ENCODE measurements at places on chromosomes 4 and X.
A peak's percentile ranks its signal among the peaks of the same experiment; 100 is the strongest.

DNA sequence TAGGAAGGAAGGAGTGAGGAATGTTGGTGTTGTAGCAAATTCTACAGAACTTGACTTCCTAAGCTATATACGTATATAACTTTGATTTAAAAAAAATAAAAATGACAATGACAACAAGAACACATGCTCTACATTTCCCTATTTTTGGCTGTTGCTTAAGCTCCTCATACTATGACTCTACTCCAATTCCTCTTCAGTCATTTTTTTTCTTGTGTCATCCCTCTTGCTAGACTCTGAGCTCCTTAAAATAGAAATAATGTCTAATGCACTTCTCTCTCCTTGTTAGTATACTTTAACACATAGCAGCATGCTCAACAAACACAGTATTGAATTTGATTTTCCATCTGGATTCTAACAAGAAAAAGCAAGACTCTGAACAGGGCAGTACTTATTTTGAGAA is 144.0 kb downstream of the HDX start:
- DNase-seq, result no peak

GRCh38 chrX:140503714-140504351 is 1.0 kb downstream of the SOX3 start:
- DNase-seq, result no peak

- no peak for DNase-seq
Observed at GRCh38 chr4:161411901-161412300, 751.9 kb downstream of the FSTL5 start.

GRCh38 chrX:154032653-154033052 is 13.0 kb upstream of the IRAK1 start:
- no peak for DNase-seq

DNA sequence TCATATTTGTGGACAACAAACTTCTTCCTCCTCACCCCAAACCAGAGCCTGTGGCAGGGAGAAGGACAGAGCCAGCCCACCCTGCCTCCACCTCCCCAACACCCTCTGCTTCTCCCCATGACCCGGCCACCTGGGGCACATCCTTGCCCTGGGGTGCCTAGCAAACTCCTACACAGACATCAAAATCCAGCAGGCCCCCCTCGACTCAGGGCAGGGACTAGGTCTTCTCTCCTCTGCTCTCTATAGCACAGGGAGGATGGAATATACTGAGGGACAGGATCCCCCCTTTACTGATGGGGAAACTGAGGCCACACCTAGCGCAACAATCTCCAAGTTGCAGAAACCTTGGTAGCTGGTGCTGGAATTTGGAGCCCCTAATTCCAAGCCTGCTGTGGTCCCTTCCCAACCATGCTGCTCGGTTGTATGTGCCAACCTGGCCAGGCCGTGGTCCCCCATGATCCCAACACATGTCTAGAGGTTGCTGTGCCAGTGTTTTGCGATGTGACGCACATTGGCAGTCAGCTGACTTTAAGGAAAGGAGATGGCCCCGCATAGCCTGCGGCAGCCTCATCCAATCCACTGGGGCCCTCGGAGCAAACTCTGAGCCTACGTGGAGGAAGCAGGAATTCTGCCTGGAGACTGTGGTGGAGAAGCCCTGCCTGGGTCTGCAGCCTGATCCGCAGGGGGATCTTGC is 53.9 kb upstream of the ADRA2C start:
- DNase-seq, result no peak

GRCh38 chr4:68445111-68445510 is 2.2 kb upstream of the TMPRSS11E start:
- DNase-seq, result no peak

DNA sequence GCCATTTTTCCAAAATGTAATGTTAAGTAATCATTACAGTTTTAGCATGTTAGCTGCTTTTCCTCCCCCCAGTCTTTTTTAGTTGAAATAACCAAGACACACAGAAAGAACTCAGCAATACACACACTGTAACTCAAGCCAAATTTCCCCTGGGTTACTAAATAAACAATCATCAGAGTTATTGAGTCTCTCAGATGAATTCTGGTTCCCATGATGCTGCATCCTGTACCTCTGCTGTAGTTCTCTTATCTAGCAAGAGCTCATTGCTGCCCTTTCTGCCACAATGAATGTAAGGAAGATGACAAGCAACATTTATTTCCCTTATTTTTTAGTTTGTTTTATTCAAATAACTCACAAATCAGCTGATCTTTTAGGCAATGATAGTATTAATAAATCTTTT is 185.1 kb downstream of the ARHGAP6 start:
- no peak for DNase-seq

DNA sequence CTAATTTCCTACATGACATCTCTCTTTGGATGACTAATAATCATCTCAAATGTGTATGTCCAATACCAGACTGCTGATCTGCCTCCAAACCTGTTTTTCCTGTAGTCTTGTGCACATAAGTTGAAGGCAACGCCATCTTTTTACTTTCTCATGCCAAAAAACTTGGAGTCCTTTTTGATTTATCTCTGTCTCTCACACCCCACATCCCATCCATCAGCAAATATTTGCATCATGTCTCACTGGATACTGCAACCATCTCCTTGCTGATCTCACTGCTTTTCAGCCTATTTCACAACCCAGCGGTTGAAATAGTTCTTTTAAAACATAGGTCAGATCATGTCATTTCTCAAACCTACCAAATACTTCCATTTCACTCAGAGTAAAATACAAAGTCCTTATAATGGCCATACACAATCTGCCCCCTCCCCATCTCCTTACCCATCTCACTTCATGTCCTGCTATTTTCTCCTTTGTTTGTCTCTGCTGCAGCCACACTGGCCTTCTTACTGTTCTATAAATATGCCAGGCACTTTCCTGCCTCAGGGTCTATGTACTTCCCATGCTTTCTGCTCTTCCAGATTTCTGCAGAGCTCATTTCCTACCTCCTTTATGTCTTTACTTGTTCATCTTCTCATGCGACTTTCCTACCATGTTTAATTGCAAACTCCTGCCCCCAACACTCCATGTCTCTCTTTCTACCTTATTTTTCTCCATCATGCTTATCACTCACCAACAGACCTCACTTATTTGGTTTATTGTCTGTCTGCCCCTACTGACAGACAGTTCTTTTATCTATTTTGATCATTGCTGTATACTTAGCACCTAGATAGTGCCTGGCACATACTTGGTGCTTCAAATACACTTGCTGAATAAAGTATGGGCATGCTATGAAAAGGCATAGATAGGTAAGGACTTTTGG is 98.8 kb downstream of the ANXA3 start:
- DNase-seq, result no peak

GRCh38 chrX:8679550-8679949 is 52.4 kb downstream of the ANOS1 start:
- no peak for DNase-seq

DNA sequence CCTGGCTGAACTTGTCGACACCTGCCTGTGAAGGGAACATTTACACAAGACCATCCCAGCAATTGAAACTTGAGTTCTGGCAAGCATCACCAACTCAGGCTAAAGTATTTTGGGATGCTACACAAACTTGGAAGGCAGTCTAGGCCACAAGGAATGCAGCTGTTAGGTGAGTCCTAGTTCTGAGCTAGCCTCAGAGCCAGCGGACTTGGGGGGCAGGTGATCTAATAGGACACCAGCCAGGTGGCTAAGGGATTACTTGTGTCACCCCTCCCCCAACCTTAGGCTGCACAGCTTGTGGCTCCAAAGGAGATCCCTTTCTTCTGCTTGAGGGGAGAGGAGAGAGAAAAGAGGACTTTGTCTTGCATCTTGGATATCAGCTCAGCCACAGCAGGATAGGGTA is 62.3 kb upstream of the DKK2 start:
- DNase-seq, result no peak

DNA sequence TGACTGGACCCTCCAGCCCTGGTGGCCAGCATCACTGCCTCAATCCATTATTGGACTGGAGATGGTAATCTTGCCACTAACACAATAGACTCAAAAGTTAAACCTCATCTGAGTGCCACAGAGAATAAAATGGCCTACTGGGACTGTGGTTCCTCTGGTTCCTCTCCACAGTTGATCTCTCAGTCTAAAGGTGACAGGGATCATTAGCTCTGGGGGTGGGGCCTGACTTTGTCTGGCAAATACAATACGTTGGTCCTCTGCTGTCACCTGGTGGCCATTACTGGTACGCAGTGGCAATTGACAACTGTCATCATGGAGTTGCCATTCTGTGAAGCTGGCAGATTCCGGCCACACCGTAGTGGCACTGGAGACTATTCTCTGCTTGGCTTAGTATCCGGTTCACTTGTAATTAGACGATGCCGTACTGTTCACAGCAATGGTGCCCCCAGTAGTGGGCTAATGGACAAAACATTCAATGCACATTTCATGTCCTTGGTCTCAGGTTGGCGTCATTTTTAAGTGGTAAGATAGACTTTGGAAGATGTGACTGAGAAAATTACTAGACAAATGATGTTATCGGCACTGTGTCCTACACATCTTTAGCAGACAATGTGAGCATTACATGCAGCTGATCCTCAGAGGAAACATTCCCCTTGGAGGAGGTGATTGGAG is 6.7 kb downstream of the FGFBP2 start:
- DNase-seq, result peak; percentile 81

DNA sequence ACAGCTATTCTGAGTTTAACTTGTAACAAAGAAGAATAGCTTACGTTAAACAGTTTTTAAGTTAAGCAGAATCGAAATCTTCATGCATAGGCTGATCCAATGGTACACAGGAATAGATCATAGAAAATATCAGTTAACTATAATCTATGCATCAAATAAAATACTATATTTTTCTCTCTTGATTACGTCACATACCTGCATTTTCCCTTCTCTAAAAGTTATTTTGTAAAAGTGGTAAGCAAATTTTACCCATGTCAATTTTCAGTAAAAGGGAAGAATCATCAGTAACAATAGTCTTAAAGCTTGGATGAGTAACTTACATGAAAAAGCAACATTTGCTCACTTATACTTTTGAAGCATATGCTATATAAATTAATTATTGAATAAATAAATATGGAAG is 692.4 kb downstream of the FAT4 start:
- no peak for DNase-seq

DNA sequence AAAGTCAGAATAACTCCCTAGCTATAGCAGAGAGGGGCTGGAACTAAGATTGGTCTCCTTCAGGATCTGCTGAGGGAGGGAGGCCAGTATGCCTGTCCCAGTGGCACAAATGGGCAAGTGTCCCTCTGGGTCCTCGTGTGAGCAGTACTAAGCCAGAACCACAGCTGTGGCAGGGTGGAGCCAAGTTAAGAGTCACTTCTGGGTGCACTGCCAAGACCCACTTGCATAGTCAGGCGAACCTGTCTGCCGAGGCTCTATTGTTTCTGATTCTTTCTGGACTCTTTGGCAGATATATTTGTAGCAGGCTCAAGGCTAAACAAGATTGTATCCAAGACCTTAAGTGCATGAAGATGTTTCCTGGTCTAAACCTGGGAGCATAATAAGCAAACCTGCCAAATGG is 1123.7 kb upstream of the POU3F4 start:
- DNase-seq, result no peak

DNA sequence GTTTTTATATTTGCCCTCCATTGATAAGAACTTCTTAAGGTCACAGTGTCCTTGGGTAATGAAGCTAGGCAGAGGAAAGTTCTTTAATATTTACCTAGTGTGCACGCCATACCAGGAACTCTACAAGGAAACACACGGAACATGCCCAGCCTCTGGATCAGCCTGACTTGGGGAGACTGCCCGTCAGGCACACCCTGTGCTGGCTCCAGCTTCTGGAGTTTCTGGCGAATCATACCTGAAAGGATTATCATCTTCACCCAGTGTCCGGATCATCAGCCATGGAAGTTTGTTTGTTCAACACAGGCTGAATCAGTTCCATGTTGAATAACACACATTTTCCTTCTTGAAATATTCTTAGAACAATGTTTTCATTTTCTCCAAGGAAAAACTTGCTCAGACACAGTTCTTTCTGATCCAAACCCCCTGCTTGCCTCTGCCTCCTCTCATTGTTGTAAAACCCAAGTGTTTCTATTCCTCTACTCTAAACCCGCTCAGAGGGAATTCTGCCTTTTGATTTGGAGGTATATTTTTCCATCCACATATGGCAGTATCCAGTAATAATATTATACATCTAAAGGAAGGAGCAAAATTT is 176.7 kb downstream of the SHROOM3 start:
- no peak for DNase-seq

GRCh38 chr4:173505924-173506518 is 24.0 kb downstream of the HAND2 start:
- no peak for DNase-seq

DNA sequence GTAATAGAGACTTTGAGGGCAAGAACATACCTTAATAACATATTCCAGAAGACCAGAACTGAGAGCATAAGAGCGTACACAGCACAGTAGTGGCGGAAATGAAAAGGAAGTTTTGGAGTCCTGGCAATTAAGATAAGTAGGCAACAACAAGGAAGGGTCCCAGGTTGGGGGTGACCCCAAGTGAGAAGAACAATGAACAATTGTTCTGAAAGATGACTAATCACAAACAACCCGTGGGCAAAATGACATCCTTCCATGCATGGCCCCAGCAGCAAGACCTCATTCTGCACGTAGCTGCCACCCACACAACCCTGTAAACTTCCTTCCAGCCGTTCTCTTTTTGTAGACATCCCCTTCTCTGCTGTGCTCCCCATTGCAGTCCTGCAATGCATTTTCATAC is 384.4 kb upstream of the PABPC4L start:
- DNase-seq, result no peak

GRCh38 chr4:60389633-60390032 is 810.5 kb upstream of the ADGRL3 start:
- no peak for DNase-seq

DNA sequence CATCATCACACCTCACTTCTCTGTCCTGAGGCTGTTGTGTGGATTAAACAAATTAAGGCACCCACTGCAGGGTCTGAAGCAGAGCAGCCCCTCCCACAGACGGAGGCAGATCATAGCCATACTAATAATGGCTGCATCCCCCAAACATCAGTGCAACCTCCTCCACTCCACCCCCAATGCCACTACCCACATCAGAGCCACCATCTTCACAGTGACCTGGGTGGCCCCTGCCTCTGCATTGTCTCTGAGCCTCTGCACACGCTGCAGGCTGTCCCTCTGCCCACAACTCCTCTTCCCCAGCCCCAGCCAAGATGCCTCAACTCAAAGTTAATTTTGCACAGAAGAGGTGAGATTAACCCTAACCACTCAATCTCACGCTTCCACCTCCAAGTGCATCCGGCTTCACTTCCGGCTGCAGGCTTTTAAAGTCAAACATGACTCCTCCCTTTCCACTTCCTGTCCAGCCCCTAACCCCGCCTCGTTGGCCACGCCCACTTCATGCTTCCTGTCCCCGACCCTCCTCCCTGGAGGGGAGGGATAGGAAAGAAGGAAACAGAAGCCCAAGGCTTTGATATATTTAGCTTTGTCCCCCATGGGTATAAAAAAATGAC is 22.7 kb downstream of the JAKMIP1 start:
- DNase-seq, result no peak

DNA sequence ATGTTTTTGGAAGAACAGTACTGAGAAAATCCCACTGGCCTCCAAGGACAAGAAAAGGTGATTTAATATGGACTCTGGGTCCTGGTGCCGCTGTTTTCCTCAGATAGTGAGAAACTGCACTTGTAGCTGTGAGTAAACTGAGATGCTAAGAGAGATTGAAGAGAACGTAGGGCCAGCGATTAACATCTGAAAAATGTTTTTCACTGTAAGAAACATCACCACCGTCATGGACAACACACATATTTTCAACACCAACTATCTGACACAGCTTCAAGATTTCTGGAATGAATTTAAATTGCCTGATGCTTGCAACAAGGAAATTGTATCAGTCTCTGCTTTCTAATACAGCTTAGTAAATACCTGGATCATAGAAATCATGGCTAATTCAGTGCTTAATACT is 158.2 kb upstream of the SMIM31 start:
- no peak for DNase-seq
